ENCODE measurements at places on chromosomes 11 and 22.

- peak; percentile 90 for DNase-seq
These were observed 56.8 kb downstream of the C22orf31 start for GRCh38 chr22:29004647-29005371.

DNA sequence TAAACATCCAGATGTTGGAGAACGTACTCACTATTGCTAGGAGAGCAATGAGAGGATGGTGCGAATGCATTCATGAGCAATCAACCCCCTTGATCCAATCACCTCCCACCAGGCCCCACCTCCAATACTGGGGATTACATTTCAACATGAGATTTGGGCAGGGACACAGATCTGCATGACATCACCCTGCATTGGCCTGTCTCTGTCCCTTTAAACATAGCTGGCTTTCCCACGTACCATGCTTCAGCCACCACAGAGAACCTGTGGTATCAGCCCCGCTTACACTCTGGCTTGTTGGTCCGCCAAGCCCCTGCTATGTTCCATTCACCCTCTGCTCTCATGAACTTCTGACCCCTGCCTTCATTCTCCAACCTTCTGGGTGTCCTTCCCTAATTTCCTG, 157.5 kb upstream of the E2F8 start:
- DNase-seq = no peak

- no peak for DNase-seq
These were observed 31.5 kb downstream of the KIAA0930 start for GRCh38 chr22:45208993-45209838.

- no peak for DNase-seq
These were observed 46.3 kb upstream of the RAPSN start for GRCh38 chr11:47495011-47495855.

- no peak for DNase-seq
These were observed 37.8 kb downstream of the ARL14EP start for GRCh38 chr11:30360741-30361140.

- DNase-seq = no peak
These were observed 45.2 kb upstream of the ADSL start for GRCh38 chr22:40300884-40301672.

DNA sequence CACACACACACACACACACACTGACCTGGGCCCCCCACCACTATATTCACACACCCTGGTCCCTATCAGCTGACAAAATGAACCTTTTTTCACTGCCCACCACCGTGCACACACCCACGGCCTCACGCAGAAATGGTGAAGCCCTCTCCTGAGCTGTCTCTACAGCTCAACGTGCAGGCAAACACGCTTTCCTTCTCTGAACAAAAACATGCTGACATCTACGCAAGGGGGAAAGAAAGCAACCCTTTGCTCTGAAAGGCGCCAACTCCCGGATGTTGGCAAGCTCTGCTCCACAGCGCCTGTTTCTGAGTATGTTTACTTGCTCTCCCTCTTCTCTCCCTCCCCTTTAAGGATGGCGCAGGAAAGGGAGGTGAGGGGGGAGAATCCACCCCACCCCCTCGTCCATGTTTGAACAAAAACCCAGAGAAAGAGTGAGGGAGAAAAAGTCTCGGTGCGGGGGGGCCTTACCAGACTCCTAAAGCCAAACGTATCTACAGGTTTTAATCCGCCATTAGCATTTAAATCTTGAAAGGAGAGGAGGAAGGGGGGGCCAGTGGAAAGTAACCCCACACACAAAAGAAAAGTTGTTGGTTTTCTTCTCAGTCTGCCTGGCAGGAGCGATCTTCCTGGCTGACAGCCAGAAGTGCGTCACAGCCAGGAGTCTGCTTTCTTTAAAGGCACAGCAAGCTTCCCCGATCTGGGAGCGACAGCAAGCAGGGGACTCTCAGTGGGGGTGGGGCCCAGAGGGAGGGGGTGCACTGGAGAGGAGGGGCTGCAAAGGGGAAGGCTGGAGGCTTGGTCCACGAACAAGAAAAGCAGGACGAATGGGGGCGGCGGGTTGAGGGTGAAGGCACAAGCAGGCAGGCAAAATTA, 39.6 kb downstream of the NUMA1 start:
- peak; percentile 88 for DNase-seq

All from HepG2 (cell line).